ENCODE measurements at places on chromosomes 5 and 9. TPM values are rescaled to one million over a fixed set of nuclear protein-coding genes. Genes with fewer than 3 reads are reported as not detected.

DNA sequence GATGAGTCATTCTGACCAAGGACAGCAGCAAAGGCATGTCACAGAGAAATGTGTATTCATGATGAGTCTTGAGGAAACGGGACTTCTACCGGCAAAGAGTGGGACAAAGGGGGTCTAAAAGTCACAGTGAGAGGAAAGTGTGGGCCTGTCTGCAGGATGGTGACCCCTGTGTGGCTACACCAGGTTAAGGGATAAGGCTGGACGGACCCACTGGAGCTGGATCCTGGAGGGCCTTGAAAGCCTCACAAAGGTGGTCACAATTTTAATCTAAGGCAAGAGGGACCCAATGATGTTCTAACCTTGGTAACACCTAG, 176.5 kb downstream of the CDK5RAP2 start:
- no peaks in the 10 kb centered on the region for H3K36me3 ChIP-seq
- peak overlapping the region; percentile 12 for H3K27ac ChIP-seq
- no peaks in the 10 kb centered on the region for H3K4me1 ChIP-seq
- no peak overlapping the region for H3K4me3 ChIP-seq

- DNase-seq: no peak
- H3K4me1 ChIP-seq: no peaks in the 10 kb centered on the region
- H3K27ac ChIP-seq: no peak overlapping the region
- H3K36me3 ChIP-seq: no peaks in the 10 kb centered on the region
- H3K4me3 ChIP-seq: no peak overlapping the region
- H3K27me3 ChIP-seq: no peaks in the 10 kb centered on the region
These were observed 6.0 kb upstream of the ZDHHC12 start for GRCh38 chr9:128729766-128730517.

Gene TPPP
- total RNA-seq: 2.0 TPM

Gene HNRNPH1
- total RNA-seq: 392 TPM

DNA sequence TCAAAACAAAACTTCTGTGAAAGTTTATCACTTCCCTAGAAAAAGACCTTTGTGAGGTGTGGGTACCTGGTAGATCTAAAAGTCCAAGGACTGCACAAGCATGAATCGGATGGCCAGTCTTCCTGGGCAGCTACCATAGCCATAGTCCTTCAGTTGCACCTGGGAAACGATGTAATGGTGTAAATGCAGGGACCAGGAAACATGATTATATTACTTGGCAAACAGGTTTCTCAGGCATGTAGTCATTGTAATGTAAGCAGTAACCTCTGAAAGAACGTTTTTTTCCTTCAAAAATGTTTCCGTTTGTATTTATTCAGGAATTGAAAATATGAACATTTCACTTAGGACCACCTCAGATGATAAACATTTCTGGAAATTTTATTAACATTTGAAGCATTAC, 433.4 kb downstream of the DTWD2 start:
- peaks cover 21% of the 10 kb centered on the region for H3K4me1 ChIP-seq
- H3K36me3 ChIP-seq: no peaks in the 10 kb centered on the region
- no peak overlapping the region for H3K4me3 ChIP-seq
- H3K27ac ChIP-seq: no peak overlapping the region
- no peaks in the 10 kb centered on the region for H3K27me3 ChIP-seq

Gene REEP2
- 3.2 TPM for total RNA-seq

DNA sequence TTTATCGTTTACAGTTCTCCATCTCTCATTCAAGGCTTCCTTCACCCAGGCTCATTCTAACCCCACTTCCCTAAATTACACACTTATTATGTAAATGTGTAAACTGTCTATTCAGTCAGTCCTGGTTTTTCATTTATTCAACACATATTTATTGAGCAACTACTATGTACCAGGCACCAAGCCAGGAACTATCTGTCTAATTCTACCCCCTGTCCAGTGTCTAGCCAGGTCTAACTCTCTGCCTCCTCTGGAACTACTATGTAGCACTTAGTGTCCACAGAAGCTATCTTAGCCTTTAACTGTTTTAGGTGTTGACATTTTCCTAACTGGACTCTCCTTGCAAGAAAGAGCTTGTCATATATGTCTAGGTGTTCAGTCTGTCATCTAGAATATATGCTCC, 56.5 kb downstream of the PDE4D start:
- no peaks in the 10 kb centered on the region for H3K36me3 ChIP-seq
- no peaks in the 10 kb centered on the region for H3K4me1 ChIP-seq
- no peak overlapping the region for H3K4me3 ChIP-seq
- DNase-seq: no peak
- no peaks in the 10 kb centered on the region for H3K27me3 ChIP-seq

GRCh38 chr5:144156767-144157171, 13.7 kb downstream of the YIPF5 start:
- H3K4me3 ChIP-seq: no peak overlapping the region
- H3K27me3 ChIP-seq: no peaks in the 10 kb centered on the region
- H3K36me3 ChIP-seq: no peaks in the 10 kb centered on the region

GRCh38 chr5:134577022-134577795, 51.7 kb downstream of the JADE2 start:
- no peaks in the 10 kb centered on the region for H3K36me3 ChIP-seq
- H3K27ac ChIP-seq: no peak overlapping the region
- DNase-seq: peak; percentile 50
- no peak overlapping the region for H3K4me3 ChIP-seq
- no peaks in the 10 kb centered on the region for H3K27me3 ChIP-seq
- no peaks in the 10 kb centered on the region for H3K4me1 ChIP-seq

Gene MORN5
- not detected for total RNA-seq

Gene MARCHF6
- 105 TPM for total RNA-seq

- no peaks in the 10 kb centered on the region for H3K36me3 ChIP-seq
- no peak overlapping the region for H3K27ac ChIP-seq
- no peaks in the 10 kb centered on the region for H3K27me3 ChIP-seq
These were observed 36.7 kb downstream of the CCDC192 start for GRCh38 chr5:127739807-127740384.

- no peak overlapping the region for H3K4me3 ChIP-seq
- H3K36me3 ChIP-seq: no peaks in the 10 kb centered on the region
- H3K27me3 ChIP-seq: no peaks in the 10 kb centered on the region
- no peak for DNase-seq
- H3K4me1 ChIP-seq: no peaks in the 10 kb centered on the region
These were observed 25.0 kb downstream of the LYRM7 start for GRCh38 chr5:131195696-131196095.

- no peak overlapping the region for H3K27ac ChIP-seq
- no peak for DNase-seq
These were observed 26.2 kb downstream of the AGTPBP1 start for GRCh38 chr9:85715587-85715986.

DNA sequence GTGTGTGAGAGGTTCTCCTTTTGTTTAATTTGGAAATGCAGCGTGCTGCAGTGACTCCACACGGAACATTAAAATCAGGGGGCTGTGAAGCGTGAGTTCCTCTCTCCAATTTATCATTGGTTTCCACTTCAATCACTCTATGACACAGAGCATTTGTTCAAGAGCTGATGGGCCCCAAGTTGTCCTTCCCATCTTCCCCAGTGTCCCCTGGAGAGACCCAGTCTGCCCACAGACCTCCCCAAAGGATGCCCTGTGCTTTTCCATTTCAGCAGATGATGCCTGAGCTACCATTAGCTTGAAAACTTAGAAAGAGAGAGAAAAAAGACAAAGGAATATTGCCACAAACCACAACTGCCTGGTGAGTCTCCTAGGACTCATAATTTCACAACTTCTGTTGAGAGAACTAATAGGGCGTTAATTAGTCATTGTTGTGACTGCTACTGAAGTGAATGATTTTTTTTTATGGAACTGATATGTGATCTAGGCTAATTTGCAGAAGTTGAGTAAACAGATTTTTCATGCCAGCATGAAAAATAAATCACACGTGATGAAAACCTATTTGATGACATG, 772.7 kb downstream of the SEMA5A start:
- no peaks in the 10 kb centered on the region for H3K36me3 ChIP-seq
- no peak overlapping the region for H3K4me3 ChIP-seq
- H3K27me3 ChIP-seq: no peaks in the 10 kb centered on the region

DNA sequence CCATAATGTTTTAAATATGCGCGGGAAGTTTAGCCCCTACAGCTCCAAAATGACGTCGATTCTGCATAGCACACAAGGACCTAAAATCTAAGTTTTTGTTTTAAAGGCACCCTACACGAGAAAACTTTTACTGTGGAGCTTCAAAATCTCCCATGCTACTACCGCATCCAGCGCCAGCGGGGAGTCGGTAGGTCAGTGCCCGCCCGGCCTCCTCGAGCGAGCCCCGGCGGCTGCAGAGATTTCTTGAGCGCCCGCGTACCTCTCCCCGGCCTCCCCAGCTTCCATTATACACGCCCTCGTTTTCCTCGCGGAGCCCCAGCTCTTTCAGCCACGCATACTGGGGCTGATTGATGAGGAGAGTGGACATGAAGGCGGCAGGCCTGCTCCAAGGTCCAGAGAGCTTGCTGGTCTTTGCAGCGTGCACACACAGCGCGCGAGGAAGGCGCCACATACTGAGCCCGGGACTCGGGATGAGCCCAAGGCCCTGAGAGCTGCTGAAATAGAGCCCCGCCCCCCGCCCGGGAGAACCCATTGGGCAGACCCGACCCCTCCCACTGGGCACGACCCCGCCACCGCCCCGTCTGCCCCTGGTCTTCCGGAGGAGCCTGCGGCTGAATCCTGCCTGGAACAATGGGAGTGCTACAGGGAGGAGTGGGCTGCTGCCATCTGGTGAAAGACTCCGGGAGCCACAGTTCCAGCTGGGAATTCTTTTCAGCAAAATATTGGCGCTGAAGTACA, at the start of gene ALDH7A1:
Gene ALDH7A1 (minus strand): TSS at position 472 of the 738 bp plus-strand sequence. CDS start 21 bp downstream, at position 451.
- peak within 1 kb of the TSS; percentile 59 for H3K4me3 ChIP-seq
- DNase-seq: peak; percentile 95
- H3K27ac ChIP-seq: peak within 1 kb of the TSS; percentile 65
- peaks cover 12% of the 10 kb centered on the region for H3K4me1 ChIP-seq
- H3K36me3 ChIP-seq: no peaks in the 10 kb centered on the region

DNA sequence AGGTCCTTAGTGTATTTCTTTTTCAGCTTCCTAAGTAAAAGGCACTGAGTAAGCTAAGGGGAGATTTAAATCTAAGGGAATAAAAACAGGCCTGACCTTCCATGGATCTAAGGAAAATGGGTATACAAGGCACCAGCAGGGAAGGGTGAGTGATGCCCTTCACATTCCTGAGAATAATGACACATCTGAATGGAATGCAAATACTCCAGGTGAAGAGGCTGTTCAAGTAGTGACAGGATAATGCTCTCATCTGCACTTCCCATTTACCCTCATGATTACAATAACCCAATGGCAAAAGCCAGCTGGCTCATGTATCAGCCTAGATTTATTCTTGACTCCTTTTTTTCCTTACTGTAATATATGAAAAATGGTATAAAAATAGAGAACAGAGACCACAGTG, 216.2 kb upstream of the ACTBL2 start:
- H3K27me3 ChIP-seq: no peaks in the 10 kb centered on the region
- H3K27ac ChIP-seq: no peak overlapping the region
- no peaks in the 10 kb centered on the region for H3K36me3 ChIP-seq
- peaks cover 12% of the 10 kb centered on the region for H3K4me1 ChIP-seq
- H3K4me3 ChIP-seq: no peak overlapping the region

- no peaks in the 10 kb centered on the region for H3K27me3 ChIP-seq
- no peak overlapping the region for H3K27ac ChIP-seq
- no peak for DNase-seq
- no peaks in the 10 kb centered on the region for H3K36me3 ChIP-seq
- no peaks in the 10 kb centered on the region for H3K4me1 ChIP-seq
- no peak overlapping the region for H3K4me3 ChIP-seq
These were observed 1209.1 kb downstream of the CDH12 start for GRCh38 chr5:21644032-21644431.

DNA sequence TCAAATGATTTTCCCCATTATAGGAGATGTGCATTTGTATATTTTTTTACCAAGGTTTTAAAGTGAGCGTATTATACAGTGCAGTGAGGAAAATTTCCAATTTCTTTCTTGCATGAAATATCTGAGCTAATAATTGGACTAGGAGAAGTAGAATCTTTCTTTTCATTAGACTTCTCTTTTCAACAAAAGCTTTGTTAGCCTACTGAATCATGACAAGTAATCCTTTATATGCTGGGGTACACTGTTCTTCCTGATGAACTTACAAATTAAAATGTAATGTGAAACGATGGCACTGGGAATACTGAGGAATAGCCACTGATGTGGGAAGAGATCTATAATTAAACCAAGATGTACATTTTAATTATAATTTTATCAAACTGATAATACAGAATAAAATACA, 829.6 kb downstream of the PTPRD start:
- H3K4me1 ChIP-seq: no peaks in the 10 kb centered on the region
- H3K27ac ChIP-seq: no peak overlapping the region
- no peak for DNase-seq
- no peaks in the 10 kb centered on the region for H3K27me3 ChIP-seq

DNA sequence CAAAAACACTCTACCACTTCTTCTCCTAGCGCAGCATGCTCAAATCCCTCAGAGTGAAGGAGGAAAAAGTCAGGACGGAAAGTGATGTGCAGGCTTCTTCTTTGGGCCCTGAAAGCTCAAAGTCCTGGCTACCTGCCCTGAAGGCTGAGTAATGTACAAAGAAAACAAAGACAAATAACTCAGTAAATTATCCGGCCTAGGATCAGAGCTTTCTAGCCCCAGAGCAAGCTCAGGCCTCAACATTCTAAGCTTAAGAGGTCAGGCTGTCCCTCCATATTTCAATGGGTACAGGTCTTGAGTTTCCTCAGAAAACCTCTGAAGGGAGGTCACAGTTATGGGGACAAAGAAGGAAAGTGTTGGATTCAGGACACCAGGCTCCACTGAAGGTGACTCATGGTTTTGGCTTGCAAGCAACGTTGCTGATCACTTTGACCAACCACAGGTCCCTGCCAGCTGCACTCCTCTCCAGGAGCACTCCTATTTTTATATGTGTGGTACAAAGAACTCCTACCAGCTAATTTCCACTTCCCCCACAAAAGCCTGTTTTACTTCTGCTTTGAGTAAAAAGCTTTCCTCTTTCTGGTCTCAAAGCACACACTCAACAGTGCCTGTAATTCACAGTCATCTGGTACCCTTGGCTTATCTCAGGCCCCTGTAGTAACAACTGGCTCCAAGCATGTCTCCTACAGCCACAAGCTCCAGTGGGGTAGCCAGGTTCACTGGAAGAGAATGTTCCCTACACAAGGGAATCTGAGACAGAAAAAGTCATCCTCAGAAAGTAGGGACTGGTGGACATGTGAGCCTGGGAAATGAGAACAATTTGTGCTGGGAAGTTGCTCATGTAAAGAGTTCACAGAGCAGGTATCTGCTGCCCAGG, 115.7 kb downstream of the UGCG start:
- peak overlapping the region; percentile 96 for H3K27ac ChIP-seq
- H3K36me3 ChIP-seq: no peaks in the 10 kb centered on the region
- H3K4me3 ChIP-seq: no peak overlapping the region
- peaks cover 29% of the 10 kb centered on the region for H3K4me1 ChIP-seq
- no peaks in the 10 kb centered on the region for H3K27me3 ChIP-seq

Data from hepatocyte (in vitro differentiated cells).